Sciatic nerve (tissue), 2 donors: ENCODE measurements at places on chromosomes 1 and 21. TPM values are rescaled to one million over a fixed set of nuclear protein-coding genes. Genes with fewer than 3 reads are reported as not detected.

- DNase-seq: peak; percentile 76
Observed at GRCh38 chr1:89633248-89633799, 404 bp downstream of the LRRC8C start.

- DNase-seq: peak; percentile 60
Observed at GRCh38 chr1:84122780-84123382, 21.2 kb upstream of the PRKACB start.

- DNase-seq: no peak
Observed at GRCh38 chr1:4108758-4109627, 208.9 kb upstream of the C1orf174 start.

- DNase-seq: no peak
Observed at GRCh38 chr1:218462587-218462986, 117.5 kb downstream of the TGFB2 start.

GRCh38 chr1:154479764-154480421 is 22.1 kb upstream of the TDRD10 start:
- peak; percentile 71 for DNase-seq

- DNase-seq: no peak
Observed at GRCh38 chr21:43605320-43606215, 53.7 kb downstream of the HSF2BP start.

DNA sequence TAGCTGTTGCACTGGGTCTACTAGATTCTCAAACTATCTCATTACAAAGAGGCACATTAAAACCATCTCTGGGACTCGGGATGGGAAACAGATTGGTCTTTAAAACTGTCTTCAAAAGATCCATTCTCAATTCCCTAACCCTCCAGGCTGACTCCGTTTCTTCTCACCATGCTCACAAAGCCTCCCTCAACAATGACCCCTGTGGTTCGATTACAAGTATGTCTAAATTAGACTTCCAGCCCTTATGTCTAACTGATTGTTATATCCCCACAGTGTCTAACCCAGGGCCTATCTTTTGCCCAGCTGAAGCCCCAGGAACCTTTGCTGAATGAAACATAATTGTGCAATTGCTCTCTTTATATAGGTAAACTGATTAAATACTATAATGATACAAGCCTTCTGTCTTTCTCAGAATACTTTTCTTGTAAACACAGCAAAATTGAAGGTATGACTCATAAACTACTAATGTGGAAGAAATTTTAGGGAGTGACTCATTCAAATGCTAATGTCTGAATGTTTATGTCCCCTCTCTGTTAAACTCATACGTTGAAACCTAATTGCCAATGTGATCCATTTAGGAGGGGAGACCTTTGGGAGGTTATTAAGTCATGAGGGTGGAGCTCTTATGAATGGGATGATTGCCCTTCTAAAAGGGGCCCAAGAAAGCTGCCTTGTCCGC is 65.6 kb upstream of the DAB1 start:
- no peak for DNase-seq

- DNase-seq: no peak
Observed at GRCh38 chr21:35581640-35582039, 478.7 kb downstream of the SETD4 start.

- DNase-seq: no peak
Observed at GRCh38 chr1:175629318-175629694, 114.1 kb downstream of the TNR start.

- peak; percentile 78 for DNase-seq
Observed at GRCh38 chr1:113684153-113684541, 75.1 kb downstream of the PHTF1 start.

Gene TMPRSS2
- 0.49 TPM for total RNA-seq
